RPMI8226 (cell line): ENCODE measurements at places on chromosomes 5 and 9.

DNA sequence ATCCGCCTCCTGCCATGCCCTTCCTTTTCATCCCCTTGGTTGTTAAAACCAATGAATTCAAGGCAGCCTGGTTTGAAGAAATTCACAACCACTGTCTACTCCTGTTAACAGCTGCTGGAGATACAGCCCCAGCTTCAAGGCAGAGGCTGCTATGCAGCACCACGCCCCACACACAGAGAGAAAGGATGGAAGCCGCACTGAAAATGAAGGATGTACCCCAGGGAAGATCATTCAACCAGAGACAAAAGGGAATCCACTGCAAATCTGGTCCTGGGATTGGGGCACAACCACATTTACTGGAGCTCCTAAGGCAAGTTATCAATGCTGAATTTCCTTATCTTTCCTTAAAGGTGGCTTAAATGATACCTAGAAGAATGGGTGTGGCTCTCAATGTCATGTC lies 58.7 kb downstream of the DPYSL3 start:
- no peak for DNase-seq

DNA sequence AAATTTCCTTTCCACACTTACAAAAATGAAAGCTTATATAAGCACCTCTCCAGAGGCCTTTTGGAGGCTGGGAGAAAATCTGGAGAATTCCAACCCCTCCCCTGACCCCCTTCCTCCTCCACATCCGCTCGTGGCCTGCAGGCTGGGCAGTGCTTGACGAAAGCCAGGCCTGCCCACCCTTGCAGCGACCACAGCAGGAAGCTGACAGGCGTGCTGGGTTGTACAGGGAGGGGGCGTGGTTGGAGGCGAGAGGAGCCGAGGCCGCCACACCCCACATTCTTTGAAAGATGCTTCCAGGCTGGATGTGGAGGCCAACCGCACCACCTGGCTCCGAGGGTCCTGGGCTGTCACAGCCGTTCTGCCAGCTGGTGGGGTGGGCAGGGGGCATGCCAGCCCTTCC lies 47.8 kb upstream of the IER5L start:
- no peak for DNase-seq

DNA sequence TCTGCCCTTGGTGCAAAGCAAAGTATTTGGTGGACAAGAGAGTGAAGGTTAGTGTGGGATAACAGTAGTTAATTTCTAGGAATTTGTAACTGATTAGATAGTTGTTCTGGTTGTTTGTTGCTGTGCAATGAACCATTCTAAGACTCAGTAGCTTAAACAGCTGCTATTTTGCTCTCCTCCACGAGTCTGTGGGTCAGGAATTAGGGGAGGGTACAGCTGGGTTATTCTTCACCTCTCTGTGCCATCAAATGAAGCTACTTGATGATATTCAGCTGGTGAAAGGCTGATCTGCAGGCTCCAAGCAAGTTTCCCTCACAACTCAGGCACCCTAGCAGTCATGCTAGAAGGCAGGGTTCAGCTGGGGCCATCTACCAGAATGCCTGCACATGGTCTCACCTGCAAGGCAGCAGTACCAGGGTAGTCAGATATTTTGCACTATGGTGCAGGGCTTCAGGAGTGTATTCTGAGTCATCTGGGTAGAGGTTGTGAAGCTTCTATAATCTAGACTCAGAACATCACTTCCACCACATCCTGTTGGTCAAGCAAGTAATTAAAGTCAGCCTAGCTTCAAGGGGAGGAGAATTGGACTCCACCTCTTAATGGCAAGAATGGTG lies 159.5 kb upstream of the SLC28A3 start:
- no peak for DNase-seq

DNA sequence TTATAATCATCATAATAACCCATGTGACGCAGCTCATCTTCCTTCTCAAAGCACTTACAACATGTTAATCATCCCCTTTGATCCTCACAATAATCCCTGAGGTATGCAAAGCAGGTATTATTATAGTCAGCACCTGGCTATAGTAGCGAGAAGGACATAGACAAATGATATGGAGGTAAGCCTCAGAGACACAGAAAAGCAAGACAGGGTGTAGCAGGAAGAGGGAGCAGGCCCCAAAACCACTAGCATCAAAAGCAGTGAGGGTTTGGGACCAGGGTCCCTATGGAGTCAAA lies 139.2 kb upstream of the SLC30A5 start:
- DNase-seq: no peak

DNA sequence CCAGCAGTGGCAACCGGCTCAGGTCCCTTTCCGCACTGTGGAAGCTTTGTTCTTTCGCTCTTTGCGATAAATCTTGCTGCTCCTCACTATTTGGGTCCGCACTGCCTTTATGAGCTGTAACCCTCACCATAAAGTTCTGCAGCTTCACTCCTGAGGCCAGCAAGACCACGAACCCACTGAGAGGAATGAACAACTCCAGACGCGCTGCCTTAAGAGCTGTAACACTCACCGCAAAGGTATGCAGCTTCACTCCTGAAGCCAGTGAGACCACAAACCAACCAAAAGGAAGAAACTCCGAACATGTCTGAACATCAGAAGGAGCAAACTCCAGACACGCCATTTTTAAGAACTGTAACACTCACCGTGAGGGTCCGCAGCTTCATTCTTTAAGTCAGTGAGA lies 103.5 kb downstream of the GLIS3 start:
- DNase-seq: no peak

- no peak for DNase-seq
Measured at GRCh38 chr5:154101184-154101583, 62.4 kb downstream of the MFAP3 start.

GRCh38 chr5:35876922-35877321 lies 20.2 kb downstream of the IL7R start:
- DNase-seq: no peak

DNA sequence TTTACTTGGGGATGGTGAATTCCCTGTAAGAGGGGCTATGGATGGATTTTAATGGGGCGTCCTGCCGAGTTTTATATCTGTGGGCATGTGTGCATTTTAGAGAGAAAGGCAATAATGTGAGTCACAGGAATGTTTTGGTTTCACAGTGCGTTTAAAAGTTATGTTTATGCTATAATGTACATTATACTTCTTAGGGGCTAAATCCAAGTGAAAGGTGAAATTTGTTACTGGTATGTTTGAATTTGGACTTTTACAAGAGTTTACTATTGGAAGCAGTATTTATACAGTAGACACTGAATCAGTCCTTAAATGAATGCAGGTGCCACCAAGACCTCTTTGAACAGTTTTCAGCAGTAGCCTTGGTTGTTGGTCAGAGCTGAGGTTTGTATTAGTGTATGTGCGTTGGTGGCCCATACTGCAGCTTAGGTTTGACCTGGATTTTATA lies 5.6 kb downstream of the JMY start:
- DNase-seq: no peak
